Cardiac muscle cell (in vitro differentiated cells and primary cell): ENCODE measurements at places on chromosomes 2 and 18. TPM values are rescaled to one million over a fixed set of nuclear protein-coding genes. Genes with fewer than 3 reads are reported as not detected.

The ATOH8 gene
- 10.6 and 12.6 TPM in 2 replicates for total RNA-seq

DNA sequence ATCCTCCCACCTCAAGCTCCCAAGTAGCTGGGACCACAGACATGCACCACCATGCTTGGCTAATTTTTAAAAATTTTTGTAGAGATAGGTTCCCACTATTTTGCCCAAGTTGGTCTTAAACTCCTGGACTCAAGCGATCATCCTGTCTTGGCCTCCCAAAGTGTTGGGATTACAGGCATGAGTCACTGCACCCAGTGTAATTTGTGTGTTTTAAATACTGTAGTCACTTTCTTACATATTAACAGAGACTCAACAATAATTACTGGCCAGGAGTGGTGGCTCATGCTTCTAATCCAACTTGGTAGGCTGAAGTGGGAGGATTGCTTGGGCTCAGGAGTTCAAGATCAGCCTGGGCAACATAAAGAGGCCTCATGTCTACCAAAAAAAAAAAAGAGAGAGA, 293.0 kb downstream of the RDH14 start:
- DNase-seq: no peak

The TCF4 gene
- total RNA-seq: 51.4 and 59.2 TPM in 2 replicates

DNA sequence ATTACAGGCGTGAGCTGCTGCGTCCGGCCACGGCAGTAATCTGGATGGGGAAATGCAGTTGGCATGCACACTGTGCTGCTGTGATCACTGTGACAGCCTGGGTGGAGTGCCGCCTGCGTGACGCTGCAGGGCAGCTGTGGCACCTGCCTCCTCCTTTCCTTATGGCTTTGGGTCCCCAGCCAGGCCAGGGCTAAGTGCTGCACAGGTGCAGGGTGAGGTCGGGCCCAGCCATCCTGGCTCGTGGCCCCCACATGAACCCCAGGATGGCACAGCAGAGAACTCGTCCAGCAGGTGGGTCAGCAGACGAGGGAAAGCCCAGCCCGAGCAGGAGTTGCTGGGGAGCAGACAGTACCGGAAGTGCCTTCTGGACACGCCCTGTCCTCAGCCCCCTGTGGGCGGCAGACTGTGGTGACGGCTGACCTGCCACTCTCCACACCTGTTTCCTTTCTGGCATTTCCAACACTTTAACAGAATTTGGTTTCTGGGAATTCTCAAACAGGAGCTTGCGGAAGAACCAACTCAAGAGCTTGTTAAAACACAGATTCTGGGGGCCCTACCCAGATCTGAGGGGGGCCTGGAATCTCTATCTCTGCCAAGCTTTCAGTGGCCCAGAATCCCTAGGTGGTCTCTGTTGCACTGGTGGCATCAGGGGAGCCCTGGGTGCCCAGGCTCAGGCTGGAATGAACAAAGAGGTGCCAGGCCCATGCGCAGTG, 16.9 kb downstream of the HS1BP3 start:
- no peak for DNase-seq

GRCh38 chr18:79917853-79918614, 33.4 kb downstream of the SLC66A2 start:
- no peak for DNase-seq

GRCh38 chr2:236173729-236174607, 5.8 kb upstream of the GBX2 start:
- no peak for DNase-seq

The PRSS56 gene
- not detected in 2 replicates for total RNA-seq

GRCh38 chr2:162795312-162795711, 43.3 kb downstream of the KCNH7 start:
- no peak for DNase-seq

The BCL2 gene
- 0.70 and 0.98 TPM in 2 replicates for total RNA-seq

- no peak for DNase-seq
Measured at GRCh38 chr2:152445791-152446201, 110.8 kb downstream of the FMNL2 start.

DNA sequence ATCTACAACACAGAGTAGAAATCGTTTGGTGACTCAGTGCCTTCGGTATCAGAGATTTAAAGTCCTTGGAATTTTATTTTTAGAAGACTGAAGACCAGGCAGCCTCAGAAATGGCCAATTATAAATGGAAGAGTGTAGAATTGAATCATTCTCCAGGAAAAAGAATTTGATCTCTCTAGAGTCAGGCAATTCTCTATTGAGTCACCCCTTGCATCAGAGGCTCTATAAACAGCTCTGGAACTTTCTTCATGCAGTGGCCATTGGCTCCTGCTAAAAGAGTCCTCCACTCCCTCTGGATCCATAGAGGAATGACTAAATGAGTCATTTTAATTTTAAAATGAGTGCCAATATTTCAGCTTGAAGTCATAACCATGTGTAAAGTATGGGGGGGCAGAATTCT, 816.2 kb downstream of the TDRD15 start:
- DNase-seq: no peak

DNA sequence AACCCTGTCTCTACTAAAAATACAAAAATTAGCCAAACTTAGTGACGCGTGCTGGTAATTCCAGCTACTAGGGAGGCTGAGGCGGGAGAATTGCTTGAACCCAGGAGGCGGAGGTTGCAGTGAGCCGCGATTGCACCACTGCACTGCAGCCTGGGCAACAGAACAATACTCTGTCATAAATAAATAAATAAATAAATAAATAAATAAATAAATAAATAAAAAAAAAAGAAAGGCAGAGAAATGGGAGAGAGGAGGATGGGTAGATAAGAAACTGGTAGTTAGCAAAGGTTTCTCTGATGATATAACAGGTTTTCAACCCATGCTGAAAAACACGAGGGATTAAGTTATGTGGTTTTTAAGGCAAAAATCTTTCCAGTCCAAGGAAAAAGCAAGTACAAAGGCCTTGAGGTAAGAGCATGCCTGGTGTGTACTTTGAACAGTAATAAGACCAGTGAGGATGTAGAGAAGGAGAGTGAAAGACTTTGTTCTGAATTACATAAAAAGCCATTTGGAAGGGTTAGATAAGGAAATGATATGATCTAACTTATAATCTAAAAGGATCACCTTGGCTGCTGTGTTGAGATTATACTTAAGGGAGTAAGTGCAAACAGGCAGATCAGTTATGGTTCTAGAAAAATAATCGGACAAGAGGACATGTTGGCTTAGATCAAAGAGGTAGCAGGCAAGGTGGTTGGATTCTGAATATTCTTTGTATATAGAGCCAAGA, 159.3 kb downstream of the PTH2R start:
- no peak for DNase-seq

The FLACC1 gene
- 0.53 and 0.69 TPM in 2 replicates for total RNA-seq

DNA sequence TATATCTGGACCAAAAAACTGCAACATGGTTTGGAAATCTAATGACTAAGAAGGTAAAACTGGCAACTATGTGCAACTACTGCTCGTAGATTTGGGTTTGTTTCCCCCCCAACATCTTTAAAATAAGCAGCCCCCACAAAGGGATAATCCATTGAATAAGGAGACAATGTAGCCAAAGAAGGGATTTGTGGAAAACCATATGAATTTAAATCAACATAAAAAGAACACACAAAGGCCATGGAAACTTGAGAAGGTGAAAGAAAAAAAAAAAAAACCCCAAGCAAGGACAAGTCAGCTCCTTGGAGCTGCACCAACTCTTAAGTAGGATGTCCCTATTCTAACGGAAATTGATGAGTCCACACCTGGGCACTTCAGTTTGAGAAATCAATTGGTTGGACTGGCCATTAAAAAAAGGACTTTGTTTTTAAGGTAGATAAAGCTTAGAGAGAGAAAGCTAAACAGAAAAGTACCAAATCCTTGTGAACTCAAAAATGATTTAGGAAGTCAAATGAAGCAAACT, 53.7 kb upstream of the ST8SIA5 start:
- no peak for DNase-seq

The OR6B2 gene
- not detected in 2 replicates for total RNA-seq

DNA sequence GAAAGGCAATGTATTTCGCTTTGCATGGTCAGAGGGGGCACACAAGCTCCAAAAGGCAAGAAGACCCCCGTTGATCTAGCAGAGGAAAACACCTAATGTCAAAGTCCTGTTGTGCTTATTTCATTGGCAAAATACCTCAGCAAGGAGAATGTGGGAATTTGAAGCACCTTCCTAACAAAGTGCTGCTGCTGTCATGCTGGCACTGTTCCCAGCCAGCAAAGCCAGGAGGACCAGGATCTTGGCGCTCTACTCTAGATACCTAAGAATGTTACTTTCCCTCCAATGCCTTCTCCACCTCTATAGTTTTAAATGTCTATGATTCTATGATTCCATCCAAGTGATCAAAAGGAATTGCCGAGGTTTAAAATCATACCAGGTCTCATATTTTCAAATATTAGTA, 867.9 kb upstream of the POU3F3 start:
- DNase-seq: no peak

DNA sequence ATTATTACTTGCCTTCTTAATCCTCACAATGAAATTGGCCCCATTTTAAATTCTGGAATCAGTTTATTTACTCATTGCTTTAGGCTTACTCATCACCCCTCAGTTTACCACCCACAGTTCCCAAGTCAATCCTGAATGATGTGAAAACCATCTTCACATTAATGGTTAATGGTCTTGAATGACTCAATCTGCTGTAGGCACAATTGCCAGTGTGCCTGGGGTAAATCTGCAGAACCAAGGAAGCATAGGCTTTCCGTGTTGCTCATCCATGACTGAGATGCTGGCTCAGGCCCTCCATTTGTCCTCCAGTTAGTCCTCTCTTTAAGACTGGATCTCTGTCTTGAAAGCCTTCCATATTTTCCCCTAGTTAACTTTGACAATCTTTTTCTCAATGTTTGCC, 164.5 kb downstream of the PMAIP1 start:
- no peak for DNase-seq

The RAX gene
- total RNA-seq: 0.06 TPM in 1 of 2 replicates, not detected in the other

- peak; percentile 99 for DNase-seq
Measured at GRCh38 chr2:71226965-71227560, at the start of gene PAIP2B. Gene PAIP2B, minus strand, starts transcription at chr2:71227103. Its CDS starts 24,514 bp downstream, at chr2:71202589.

DNA sequence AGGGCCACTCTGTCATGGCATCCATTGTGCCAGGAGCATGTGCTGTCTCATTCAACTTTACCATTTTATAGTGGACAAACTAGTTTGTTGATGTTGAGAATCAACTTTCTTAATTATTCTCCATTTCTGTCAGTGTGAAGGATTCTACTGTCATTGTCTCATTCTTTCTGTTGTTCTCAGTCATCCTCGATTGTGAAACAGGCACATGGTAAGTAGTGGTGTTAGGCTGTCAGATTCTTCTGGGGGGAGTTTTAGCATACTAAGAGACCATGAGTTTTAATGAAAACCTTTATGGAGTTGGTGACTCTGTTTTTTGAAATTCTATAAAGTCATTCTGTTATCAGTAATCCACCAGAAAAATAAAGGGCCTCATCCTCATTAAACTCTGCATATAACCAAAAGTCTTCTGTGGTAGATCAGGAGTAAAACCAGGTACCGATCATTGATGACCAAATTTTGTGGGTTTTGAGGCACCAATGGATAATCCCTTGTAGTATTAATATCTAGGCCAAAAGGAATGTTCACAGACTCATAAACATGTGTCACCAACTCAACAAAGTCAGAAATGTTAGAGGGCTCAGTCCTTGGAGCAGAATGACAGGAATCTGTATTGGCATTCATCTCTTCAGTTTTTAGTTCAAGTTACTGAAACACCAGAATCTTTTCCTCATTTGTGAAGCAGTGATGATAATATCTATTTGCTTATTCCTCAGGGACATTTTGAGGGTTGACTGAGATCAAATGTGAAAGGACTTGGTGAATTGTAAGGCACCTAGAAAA, 73.2 kb downstream of the CERS6 start:
- no peak for DNase-seq

DNA sequence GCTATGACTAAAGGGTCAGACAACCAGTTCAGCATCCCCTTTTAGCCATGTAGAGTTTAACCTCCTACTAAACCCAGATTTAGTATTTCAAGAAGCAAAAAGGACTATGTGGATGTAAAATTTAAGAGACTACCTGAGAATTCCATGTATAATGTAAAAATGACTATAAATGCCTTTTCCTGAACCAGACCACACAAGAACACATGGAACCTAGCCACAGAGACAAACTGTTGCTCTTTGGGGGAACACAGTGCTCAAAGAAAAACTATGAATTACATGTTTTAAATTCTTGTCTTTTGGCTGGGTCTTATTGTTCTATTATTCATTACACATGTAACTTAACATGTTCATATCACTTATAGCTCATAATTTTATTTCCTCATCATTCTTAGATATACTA, 192.8 kb downstream of the DNER start:
- DNase-seq: no peak

DNA sequence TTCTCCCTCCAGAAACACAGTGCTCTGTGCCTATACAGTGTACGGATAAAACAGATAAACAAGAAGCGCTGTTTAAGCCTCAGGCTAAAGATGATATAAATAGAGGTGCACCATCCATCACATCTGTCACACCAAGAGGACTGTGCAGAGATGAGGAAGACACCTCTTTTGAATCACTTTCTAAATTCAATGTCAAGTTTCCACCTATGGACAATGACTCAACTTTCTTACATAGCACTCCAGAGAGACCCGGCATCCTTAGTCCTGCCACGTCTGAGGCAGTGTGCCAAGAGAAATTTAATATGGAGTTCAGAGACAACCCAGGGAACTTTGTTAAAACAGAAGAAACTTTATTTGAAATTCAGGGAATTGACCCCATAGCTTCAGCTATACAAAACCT, 70.7 kb downstream of the TANK start:
- DNase-seq: no peak

DNA sequence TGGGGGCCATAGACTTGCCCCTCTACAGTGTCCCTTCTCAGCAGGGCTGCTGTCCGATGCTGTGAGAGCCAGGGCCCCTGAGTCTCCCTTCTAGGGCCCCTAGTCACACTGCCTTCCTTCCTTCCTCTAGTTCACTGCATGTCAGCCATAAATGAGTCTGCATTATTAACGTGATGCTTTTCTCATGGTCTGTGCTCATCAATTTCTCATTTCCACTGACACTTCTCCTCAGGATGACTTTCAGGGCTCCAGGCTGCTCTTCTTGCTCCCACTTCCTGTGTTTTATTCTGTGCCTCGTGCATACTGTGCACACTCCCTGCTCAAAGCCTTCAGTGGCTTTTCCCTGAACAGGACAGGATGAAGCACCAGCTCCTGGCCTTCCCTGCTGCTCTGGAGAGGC, 146.5 kb downstream of the FAM210A start:
- no peak for DNase-seq

The ZNF236 gene
- 7.2 and 13.1 TPM in 2 replicates for total RNA-seq

DNA sequence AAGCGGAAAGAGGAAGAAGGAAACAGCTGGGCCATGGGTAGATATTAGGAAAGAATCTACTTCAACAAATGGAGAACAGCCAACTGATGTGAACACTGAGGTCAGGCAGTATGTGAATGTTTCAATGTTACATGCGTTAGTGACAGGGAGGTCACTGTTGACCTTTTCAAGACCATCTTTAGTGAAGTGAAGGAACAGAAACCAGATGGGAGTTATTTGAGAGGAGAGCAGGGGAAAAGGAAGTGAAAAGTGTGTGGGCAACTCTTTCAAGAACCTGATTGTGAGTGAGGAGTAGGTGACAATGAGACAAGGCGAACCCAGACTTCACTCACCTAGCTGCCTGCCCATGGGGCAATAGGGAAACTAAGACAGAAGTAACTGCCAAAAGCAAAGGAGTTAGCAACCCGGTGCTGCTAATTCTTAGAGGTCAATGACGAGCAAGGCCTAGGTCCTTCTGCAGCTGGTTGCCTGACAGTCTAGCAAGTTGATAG, 67.0 kb downstream of the SP3 start:
- DNase-seq: no peak

The NCKAP5 gene
- total RNA-seq: 0.21 and 13.6 TPM in 2 replicates

The FTCDNL1 gene
- 2.0 and 3.2 TPM in 2 replicates for total RNA-seq
